ENCODE measurements at places on chromosomes 7 and 10.

DNA sequence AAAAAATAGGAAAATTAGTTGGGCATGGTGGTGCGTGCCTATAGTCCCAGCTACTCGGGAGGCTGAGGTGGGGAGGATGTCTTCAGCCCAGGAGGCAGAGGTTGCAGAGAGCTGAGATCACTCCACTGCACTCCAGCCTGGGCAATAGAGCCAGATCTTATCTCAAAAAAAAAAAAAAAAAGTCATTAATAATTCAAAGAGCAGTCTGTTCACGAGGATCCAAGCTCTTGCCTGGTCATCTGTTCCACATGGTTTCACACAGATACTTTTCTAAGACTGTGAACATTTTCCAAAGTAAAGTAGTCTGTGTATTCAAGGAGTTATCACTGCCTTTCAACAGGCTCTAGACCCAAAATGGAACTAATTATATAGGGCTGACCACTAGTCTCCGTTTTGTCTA lies 86.9 kb downstream of the ZNF277 start:
- no peak for DNase-seq

- no peak for DNase-seq
Measured at GRCh38 chr7:92874567-92874966, 38.2 kb upstream of the CDK6 start.

DNA sequence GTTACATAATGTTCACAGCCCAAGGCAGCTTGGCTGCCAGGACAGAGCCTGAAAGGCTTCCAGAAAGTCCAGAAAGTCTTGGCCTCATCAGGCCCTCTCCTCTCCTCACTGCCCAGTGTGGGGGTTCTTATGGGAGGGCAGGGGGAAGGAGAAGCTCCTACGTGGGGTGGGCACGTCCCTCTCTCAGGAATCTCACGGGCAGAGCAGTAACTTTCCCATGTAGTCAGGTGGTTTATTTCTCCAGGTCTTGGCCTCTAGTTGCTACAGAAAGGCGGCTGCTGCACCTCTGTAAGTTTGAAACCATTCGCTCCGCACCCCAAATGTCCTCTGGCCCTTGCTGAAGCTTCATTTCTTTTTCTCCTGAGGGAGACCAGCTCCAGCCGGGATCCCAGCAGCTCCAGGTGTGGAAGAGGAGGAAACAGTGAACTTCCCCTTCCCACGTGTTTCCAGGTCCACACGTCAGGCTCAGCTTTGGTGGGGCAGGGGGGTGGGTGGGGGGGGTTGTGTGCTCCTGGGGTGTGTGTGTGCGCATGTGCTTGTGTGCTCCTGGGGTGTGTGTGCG lies 320.3 kb downstream of the WDR37 start:
- DNase-seq, result no peak

DNA sequence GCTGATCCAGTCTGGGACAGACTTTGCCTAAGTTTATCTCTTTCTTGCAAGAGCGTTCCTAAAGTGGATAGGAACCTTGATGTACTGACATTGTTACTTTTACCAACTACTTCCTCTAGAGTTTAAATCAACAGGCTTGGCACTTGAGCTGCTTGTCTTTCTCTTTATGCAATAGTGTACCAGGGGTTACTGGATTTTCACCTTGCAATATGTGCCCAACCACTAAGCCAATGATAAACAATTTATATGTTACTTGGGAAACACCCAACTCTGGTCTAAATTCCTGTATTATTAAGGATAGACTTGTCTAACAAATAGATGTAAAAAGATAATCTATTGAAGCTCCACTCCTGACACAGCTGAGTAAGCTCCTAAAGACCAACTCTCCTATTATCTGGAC lies 470.2 kb downstream of the SH2D4B start:
- no peak for DNase-seq

- peak; percentile 15 for DNase-seq
Measured at GRCh38 chr10:92914478-92915325, 66.4 kb downstream of the EXOC6 start.

DNA sequence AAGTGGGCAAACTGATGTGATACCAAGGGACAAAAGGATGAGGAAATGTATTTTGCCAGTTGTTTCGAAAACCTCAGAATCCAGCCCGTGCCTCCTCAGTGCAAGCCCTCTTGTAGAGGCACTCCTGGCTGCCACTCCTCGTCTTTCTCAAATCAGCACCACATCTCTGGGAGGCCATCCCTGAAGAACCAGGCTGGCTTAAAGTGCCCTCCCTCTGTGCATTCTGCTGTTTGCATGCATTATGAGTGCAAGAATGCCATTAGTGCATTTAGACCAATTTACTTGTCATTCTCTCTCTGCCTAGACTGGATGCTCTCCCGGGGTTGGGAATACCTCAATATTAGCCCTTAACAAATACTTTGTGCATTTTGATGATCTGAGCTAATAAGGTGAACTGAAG lies 19.9 kb upstream of the FAM180A start:
- no peak for DNase-seq

- DNase-seq, result no peak
Measured at GRCh38 chr7:138515001-138515528, 55.0 kb downstream of the TRIM24 start.

DNA sequence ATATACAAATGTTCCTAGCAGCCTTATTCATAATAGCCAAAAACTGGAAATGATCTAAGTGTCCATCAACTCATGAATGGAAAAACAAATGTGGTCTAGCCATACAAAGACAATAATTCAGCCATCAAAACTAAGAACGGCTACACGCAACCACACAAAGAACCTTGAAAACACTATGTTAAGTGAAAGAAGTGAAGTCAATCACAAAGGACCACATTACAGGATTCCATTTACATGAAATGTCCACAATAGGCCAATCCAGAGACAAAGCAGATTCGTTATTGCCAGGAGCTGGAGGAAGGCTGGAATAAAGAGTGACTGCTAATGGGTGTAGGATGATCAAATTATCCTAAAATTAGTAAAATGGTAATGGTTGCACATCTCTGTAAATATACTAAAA lies 21.1 kb downstream of the MKRN1 start:
- no peak for DNase-seq

- DNase-seq, result peak; percentile 36
Measured at GRCh38 chr7:1403638-1404459, 55.4 kb downstream of the MICALL2 start.

DNA sequence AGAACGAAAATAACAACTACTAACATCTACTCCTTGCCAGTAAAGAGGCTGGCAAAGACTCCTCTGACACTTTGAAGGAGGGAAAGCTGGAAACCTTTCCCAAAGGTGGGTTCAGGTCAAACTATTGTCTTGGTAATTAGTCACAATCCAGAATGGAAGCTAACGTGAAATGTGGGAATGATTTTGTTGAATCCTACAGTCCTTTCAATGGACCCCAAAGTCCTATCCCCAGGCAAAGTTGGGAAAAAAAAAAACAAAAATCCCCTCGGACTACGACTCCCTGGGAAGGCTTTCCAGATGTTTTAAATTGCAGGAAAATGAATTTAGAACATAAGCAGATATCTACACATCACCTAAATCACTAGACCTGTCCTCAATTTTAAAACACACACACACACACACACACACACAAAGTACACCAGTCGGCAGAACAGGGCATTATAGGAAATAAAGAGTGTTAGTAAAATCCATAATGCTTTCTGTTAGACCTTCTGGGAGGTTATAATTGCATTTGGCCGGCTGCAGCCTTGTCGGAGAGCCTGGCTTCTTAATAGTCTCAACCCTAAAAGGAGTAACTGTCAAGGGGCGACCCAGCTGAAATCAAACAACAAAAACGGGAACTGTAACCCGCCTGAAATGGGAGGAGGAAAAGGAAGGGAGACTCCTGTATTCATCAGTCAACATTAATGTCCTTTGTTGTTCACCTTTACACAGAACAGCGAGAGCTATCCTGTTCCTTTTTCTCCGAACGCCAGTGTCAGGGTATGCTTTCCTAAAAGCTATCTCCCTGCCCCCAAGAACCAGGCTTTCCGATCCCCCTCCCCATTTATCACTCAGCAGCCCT lies 1.5 kb downstream of the DOCK4 start:
- no peak for DNase-seq

DNA sequence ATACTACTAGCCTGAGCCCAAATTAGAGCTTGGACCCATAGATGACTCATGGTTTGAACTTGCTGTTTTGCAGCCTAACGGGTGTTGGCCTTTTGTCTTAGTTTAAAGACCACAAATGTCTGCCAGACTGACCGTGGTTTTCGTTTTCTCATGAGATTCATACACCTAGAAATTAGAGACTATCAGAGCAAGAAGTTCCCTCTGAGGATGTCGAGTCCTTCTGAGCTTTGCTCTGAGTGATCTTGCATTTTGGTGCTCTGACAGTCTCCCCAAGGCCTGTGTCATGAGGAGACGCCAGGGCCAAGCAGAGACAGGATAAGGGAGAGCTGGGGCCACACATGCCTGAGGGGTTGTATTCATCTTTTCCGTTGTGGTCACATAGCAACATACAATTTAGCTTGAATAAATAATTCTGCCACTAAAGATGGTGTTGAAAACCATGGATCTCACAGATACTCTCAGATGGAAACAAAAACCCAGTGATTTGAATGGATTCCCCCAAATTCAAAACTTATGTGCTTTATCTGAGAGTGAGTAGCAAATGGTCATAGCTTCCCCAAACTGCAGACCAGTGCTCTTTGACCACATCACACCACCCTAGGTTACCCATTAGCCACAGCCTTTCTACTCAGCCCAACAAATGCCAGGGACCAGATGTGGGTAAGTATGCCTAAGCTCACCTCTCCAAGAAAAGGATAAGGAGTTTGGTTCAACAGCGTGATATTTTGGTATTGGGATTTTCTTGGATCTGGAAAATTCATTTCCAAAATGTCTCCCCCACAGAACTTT lies 762.0 kb upstream of the IGFBP3 start:
- DNase-seq, result no peak

DNA sequence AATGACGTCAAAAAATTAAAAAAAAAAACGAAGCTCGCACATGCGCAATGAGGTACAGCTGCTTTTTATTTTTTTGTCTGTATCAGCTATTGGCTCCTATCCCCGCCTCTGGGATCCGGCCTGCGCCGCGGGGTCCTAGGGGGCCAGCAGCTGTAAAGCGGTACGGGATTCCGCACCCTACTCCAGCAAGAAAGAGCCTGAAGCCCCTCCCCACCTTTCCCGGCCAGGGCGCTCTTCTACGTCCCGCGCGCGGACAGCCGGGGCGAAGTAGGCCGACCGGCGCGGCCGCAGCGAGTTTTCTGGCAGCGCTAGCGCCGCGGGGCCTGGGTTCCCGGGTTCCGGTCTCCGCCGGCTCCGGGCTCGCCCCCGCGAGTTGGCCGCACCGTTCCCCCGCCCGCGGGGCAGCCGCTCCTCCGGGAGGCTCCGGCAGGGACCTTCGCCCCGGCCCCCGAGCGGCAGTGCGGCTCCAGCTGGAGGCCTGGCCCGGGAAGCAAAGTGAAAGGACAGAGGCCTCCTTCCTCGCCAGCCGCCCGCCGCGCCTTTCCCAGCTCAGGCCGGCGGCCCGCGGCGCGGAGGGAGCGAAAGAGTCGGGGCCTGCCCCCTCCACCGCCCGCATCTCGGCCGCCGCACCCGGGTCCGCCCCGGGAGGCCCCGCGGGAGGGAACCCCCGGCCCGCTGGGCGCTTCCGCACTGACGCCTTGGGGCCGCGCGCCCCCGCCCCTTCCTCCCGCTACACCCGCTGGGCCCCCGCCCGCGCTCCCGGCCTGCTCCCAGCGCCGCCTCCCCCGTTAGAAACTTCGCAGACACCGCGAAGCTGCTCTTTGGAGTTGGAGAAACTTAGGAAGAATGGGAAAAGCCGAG lies 4.7 kb upstream of the SPAG6 start:
- DNase-seq, result peak; percentile 83

DNA sequence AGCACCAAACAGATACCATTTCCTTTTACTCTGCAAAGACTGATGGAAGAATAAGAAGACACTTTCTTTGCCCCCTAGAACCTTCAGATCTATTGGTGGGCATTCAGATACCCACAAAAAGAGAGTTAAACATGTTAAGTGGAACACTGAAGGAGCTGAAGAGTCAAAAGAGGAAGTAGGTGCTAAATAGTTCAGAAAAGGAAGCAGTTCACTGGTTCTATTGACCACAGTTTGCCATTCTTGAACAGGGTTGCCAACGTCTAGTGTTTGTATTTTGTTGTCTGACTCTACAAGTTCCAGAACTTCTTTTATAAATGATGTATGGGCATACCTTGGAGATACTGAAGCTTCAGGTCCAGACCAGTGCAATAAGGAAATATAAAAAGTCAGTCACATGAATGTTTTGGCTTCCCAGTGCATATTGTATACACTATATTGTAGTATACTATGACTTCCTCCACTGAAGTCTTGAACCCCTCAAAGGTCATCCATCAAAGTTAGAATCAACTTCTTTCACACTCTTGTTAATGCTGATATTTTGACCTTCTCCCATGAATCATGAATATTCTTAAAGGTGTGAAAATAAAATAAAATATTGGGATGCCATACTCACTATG lies 47.5 kb upstream of the AGR3 start:
- no peak for DNase-seq

- peak; percentile 89 for DNase-seq
Measured at GRCh38 chr10:97915346-97916131, 65.9 kb downstream of the GOLGA7B start.
